ENCODE measurements at places on chromosomes 13 and 19.
A peak's percentile ranks its signal among the peaks of the same experiment; 100 is the strongest.

DNA sequence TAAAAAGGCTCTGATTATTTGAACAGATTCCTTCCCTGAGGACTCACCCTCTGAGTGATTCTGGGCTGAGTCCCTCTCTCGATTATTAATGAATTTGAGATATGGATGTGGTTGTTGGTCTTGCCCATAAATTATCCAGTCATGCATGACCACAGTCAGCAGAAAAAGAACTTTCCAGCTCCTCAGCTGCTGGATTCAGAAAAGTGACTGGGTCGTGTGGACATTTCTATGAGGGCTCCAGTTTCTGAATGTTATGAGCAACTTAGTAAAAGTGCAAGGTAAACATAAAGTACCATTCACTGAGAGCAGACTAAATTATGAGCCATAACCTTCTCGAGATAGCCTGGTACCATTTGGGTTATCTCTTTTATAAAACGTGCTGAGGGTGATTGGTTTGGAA is 100.1 kb upstream of the CLDN10 start:
- DNase-seq: no peak

- no peak for DNase-seq
These were observed 881.9 kb downstream of the SLITRK6 start for GRCh38 chr13:84917252-84917878.

GRCh38 chr19:34733266-34733745 is 737 bp upstream of the ZNF181 start:
- DNase-seq: no peak

DNA sequence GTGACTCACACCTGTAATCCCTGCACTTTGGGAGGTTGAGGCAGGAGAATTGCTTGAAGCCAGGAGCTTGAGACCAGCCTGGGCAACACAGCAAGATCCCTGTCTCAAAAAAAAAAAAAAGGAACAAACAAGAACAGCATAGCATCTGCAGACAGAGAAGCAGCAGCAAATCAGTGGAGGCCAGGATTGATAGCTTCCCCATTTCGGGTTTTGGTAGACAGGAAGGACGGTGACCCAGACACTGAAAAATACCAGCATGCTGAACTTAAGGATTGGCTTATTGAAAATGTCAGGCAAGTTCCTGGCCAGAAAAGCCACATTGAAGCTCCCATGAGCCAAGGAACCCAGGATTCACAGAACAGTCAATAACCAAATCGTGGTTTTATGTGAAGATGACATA is 3.0 kb downstream of the ZNF490 start:
- no peak for DNase-seq

DNA sequence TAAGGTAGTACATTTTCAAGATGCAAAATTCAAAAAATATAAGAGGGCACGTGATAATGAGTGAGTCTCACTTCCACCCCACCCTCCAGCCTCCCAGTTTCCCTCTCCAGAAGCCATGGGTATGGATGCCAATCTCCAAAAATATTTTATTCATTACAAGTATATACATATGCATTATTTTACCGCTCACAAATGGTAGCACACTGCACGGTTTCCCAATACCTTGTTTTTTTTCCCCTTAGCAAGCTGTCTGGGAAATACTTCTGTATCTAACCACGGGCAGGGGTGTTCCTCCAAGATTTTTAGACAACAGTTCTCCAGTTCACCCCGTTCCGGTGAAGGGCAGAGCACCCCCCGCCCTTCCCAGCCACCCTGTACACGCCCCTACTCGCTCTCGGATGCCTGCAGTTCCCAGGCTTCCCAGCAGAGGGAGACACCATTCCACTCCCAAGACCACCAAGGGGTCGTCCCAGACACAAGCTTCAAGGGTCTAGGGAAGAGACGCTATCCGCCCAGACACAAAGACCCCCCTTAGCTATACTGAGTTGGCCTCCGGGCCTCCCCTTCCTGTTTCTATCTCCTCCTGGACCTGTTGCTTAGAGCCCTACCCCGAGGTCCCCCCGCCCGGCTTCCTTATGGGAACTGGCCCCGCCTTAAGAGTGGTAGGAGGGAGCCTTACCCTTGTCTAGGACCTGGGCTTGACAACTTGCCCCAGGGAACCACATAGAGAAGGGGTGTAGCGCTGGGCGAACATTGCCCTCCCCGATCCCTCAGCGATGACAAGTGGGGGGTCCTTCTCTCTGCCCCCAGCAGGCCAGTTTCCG is 1.1 kb upstream of the FXYD3 start:
- DNase-seq: peak; percentile 62

GRCh38 chr19:17687857-17688784 is at the start of gene UNC13A:
Gene UNC13A (minus strand): TSS chr19:17688354. CDS start chr19:17688199, 155 bp downstream.
- DNase-seq: peak; percentile 48

GRCh38 chr13:20967340-20967739 is 64.8 kb upstream of the XPO4 start:
- no peak for DNase-seq

- no peak for DNase-seq
These were observed 214.0 kb upstream of the SOX1 start for GRCh38 chr13:111852725-111853518.

GRCh38 chr19:41248895-41249294 is 15.3 kb upstream of the HNRNPUL1 start:
- DNase-seq: no peak

DNA sequence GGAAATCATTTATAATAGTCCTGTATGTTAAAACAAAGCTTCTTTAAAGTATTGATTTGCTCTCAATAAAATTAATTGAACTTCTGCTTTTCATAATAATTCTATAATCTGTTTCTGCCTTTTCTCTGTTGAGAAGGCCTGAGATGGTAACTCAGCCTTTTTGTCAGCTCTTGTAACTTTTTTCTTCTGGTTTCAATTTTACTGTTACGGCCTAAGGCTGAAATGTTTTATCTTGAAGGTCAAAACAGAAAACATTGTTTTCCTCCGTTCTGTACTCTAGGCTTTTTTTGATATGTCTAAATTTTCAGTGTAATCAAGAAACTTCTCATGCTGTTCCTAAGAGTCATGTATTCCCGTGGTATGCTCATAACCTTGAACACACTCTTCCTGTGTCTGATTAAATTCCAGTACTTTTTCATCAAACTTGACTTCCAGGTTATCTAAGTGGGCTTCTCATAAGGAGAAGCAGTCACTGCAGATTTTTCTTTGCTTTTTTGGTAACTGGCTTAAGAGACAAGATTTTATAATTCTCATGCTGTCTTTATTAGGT is 7.6 kb upstream of the NAXD start:
- no peak for DNase-seq

GRCh38 chr19:49773663-49774350 is 7.0 kb downstream of the AP2A1 start:
- DNase-seq: no peak

DNA sequence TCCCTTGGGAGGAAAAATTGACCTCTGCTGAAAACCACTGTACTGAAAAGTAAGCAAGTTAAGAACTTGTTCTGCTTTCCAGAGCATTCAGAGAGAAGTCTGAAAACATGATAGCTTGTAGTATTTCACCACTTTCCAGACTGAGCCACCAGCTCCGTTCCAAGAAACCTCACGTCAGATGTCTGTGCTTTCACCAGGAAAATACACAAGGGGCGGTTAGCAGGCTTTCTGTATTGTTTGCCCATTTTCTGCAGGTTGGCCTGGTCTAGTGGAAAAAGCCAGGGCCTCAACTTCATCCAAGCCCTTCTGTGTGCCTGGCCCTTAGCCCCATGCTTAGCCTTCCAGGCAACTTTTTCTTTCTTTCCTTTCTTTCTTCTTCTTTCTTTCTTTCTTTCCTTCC is 36.4 kb downstream of the RXFP2 start:
- DNase-seq: no peak

DNA sequence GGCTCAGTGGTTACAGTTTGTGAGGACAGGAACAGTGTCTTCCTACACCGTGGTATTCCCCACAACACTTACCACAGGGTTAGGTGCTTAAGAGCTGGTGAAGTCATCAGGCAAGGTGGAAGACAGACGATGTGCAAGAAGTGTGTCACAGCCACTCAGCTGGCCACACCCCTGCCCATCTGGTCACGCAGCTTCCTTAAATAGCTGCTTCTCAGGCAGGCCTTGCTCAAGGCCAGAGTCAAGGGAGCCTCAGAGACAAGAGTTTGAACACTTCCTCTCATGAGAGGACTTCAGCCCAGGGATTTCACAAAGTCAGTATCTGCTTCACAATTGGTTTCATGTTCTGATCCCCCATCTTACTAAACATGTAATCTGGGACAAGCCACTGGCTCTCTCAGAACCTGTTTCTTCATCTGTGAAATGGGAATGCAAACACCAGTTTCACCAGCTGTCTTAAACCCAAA is 80.3 kb upstream of the FRY start:
- no peak for DNase-seq

DNA sequence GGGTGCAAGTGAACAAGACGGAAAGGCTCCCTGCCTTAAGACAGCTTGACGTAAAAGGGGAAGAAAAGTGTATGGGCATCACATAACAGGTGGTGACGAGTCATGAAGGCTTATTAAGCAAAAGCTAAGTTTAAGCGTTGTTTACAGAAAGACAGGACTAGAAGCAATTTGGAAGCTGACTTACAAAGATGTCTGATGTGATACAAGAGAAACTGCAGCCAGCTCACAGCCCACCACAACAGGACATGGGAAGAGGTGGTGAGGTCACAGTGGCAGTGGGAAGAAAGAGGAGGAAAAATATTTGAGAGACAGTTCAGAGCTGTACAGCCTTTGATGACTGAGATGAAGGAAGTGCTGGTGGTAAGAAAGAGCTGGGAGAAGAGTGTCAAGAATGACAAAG is 181.6 kb downstream of the KLF12 start:
- no peak for DNase-seq

- DNase-seq: no peak
These were observed 20.0 kb downstream of the SBNO2 start for GRCh38 chr19:1153891-1154730.

DNA sequence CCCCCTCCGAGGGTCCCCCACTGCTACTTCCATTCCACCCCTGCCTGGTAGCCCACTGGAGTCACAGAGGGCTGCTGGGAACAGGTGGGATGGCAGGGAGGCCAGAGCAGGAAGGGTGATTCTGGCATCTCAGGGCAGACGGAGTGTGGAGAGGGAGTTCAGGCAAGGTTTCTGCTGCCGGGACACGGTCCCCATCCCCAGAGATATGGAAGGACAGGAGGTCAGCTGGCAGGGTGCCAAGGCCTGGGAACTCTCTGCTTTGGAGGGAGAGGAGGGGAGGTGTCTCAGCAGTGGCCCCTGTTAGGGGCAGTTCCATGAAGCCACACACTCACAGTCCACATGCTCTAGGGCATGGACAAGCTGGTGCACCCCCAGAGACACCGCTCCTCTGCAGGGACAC is 68.1 kb downstream of the CHST8 start:
- no peak for DNase-seq

DNA sequence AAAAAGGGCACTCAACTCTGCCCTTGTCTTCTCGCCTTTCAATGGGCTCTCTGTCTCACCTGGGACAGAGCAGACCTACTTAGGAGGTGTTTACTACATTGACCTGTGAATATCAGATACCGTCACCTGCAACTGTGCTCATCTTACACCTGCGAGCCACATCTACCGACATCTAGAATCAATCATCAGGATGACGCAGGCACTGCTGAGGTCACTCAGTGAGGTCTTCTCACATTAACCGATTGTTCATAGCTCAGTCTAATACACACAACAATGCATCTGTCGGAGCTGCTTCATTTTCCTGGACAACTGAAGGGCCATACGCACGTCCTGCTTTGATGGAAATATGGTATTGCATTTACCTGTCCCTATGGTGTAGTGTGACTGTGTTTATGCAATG is 211.9 kb downstream of the FGF9 start:
- DNase-seq: no peak

DNA sequence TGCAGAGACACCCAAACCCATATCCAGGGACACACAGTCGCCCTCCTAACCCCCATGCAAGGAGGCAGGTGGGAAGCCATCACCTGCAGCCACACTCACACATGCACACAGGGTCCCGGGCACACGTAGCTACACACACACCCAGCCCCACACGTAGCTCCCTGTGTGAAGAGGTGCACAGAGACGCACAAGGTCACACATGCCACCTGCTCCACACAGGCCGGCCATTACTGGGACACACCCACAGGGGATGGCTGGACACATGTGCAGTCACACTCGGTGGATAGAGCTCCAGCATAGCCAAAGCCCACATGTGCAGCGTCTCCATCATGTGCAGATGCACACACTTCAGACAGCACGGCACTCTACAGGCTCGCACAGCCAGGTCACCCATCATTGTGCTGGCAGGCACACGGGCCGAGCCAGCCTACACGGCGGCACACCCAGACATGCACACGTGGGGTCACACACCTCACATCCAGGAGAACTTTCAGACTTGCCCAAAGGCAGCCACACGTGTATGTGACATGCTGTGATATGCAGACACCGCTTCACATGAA is 1.1 kb downstream of the ZNF835 start:
- DNase-seq: no peak

DNA sequence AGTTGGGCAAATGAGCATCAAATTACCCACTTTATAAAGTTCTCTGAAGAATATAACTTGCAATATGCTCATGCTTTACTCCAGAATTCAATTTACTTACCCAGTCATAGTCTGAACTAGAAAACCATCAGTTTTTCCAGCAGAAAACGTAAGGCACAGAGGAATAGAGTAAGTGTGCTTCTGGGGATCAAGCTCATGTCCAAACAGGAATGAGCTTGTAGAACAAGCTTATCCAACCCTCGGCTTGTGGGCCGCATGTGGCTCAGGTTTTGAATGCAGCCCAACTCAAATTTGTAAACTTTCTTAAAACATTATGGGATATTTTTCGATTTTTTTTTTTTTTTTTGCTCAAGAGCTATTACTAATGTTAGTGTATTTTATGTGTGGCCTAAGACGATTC is 308.5 kb upstream of the KLF12 start:
- no peak for DNase-seq

- no peak for DNase-seq
These were observed 235.6 kb upstream of the CSNK1A1L start for GRCh38 chr13:37340901-37341670.

- DNase-seq: no peak
These were observed 95.7 kb downstream of the SPRY2 start for GRCh38 chr13:80245162-80245733.

GRCh38 chr13:114112231-114112825 is 20.1 kb downstream of the RASA3 start:
- DNase-seq: no peak

GRCh38 chr13:44854313-44855060 is 134.8 kb downstream of the NUFIP1 start:
- DNase-seq: no peak

DNA sequence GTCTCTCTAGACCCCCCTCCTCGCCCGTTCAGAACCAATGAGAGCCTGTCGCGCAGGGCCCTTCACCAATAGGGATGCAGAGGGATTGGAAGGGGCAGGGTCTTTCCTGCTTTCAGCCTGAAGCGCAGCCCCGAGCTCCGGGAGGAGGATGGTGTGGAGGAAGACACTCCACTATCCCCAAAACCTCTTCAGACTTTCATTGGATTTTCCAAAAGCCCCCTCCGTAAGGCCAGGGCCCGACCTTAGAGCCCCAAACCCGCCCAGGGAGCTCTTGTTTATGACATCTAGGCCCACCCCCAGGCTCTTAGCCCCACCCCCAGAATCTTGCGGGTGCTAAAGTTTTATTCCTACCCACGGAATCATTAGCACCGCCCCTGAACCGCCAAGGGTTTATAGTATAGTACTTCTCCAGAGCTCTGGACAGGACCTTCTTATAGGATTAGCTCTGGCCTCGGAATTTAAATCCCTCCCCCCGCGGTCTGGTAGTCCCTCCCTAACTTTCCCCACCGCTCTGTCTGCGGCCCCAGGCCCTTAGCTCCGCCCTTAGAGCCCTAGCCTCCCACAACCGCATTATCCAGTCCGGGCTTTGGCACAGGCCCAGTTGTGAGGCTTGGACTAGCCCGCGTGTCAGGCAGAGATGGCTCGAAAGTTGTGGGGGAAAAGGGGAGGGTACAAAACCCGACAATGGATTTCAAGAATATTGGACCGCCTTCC is 6.6 kb upstream of the EML2 start:
- DNase-seq: peak; percentile 50
